ENCODE measurements at places on chromosomes 7 and 10.

DNA sequence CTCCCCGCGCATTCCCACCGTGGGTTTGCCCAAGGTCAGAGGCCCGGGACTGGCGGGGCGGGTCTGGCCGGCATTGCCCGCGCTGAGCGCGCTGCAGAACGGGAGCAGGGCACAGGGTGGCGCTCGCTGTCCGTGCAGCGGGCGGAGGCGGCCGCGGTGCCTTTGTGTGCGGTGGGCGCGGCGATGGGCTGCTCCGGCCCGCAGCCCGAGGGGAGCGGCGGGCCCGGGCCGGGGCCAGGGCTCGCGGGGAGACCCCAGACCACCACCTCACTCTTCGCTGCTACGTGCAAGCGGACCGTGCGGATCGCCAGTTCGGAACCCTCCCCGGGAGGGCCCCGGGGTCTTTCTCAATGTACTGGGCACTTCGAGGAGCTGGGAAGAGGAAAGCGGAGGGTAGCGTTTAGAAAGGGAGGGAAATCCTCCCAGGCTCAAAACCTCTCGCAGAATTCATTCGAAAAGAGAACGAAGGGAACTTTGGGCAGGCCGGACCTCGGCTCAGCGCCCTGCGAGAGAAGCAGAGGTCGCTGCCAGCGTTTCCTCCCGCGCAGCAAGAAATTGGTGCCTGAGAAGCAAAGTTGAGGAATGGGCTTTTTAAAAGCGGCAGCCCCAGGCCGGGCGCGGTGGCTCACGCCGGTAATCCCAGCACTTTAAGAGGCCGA is 8.5 kb downstream of the SP8 start:
- DNase-seq = no peak

DNA sequence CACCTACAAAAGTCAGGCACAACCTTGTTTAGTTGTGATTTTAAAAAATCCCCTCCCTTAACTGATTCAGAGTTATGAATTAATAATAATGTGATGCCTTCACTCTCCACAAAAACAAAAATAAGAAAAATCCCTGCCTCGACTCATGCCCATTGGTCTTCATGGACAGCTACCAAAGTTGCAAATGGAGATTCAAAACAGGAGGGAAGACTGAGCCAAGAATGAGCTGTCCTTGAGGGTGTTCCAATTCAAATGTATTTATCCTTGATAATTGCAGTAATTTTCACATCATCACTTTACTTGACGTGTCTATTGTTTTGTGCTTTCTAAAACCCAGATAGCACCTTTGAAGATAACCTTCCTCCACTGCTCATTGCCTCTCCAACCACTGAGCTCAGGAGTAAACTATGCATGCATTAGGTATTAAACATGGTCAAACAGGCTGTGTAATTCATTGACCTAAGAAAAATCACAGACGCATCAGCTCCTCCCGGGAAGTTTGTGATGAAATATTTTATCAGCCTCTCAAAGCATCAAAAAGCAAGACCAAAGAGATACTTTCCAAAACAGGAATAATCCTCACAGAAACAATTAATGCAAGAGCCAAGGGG is 712.7 kb upstream of the IGFBP3 start:
- DNase-seq = no peak

DNA sequence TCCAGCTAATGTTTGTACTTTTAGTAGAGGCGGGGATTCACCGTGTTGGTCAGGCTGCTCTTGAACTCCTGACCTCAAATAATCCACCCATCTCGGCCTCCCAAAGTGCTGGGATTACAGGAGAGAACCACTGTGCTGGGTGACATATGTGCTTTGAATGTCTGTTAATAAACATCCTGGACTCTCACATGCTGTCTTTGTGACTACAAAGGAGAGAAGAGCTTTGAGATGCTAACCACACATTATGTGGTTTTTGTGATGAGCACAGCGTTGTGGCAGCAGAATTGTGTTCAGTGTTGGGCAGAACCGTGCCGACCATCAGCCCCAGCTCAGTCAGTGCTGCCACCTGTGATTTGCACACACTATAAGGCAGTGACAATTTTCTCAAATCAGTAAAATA is 500.1 kb upstream of the KLF6 start:
- DNase-seq = no peak

DNA sequence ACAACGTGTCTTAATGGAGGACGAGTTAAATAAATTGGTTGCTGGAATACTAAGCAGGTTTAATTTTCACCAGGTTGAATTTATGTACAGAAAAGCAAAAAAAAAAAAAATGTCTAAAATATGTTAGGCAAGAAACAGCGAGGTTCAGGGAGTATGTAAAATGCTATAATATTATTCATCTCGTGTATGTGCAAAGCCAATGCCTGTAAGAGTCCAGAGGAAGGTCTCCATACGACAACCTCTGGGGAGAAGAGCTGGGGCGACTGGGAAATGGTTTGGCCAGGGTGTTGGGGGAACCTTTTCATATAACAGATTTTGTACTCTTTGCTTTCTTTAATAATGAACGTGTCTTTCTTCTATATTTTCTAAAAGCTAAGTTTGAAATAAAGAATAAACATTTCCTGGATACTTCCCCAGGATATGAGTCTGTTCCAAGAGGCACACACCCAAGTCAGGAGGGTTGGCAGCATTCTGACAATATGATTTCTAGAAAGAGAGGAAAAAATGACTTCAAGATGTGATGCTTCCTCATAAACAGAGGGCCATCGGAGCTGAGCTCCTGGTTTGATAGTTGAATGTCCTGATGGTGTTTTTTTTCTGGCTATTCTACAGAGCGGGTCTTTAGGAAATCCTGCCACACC is 208.6 kb upstream of the MGMT start:
- no peak for DNase-seq

- no peak for DNase-seq
Measured at GRCh38 chr7:41870461-41871138, 167.7 kb upstream of the INHBA start.

DNA sequence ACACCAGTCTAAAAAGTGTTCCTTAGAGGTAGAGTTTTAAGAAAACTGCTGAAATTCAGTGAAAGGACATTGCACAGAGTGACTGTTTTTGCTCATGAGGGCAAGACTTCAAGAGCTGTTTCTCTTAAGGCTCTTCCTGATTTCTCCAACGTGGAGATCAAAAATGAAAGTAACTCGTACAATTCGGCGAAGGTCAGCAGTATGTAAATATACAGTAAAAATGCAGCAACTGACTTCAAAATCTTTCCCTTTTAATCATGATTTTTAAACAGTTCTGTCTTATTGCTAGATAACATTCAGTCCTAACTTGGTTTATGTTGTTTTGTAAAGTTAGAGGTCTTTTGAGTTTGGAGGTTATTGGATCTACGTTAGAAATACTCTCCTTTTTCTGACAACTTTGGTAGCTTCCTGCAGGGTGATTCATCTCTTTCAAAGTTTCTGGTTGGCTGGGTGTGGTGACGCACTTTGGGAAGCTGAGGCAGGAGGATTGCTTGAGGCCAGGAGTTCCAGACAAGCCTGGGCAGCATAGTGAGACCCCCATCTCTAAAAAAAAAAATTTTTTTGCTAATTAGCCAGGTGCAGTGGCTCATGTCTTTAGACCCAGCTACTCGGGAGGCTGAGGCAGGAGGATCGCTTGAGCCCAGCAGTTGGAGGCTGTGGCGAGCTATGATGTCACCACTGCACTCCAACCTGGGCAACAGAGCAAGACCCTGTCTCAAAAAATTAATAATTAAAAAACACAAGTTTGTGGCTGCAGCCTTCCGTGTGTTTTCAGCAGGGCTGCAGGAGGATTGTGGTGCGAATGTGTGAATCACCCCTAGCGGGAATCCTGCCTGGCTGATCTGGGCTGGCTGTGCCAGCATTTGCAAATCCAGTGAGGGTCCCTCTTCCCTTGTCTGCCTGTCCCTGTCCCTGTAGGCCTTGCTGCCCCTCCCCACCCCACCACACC is 29.2 kb upstream of the AP5Z1 start:
- DNase-seq = no peak

Data from stimulated activated CD4-positive, alpha-beta T cell treated with anti-CD3 and anti-CD28 coated beads, Interleukin-4, amount 100 ng/mL, for 24 hours (primary cell).